Brain (organoid and tissue), 16 donors: ENCODE measurements at places on chromosomes 1 and 21.

DNA sequence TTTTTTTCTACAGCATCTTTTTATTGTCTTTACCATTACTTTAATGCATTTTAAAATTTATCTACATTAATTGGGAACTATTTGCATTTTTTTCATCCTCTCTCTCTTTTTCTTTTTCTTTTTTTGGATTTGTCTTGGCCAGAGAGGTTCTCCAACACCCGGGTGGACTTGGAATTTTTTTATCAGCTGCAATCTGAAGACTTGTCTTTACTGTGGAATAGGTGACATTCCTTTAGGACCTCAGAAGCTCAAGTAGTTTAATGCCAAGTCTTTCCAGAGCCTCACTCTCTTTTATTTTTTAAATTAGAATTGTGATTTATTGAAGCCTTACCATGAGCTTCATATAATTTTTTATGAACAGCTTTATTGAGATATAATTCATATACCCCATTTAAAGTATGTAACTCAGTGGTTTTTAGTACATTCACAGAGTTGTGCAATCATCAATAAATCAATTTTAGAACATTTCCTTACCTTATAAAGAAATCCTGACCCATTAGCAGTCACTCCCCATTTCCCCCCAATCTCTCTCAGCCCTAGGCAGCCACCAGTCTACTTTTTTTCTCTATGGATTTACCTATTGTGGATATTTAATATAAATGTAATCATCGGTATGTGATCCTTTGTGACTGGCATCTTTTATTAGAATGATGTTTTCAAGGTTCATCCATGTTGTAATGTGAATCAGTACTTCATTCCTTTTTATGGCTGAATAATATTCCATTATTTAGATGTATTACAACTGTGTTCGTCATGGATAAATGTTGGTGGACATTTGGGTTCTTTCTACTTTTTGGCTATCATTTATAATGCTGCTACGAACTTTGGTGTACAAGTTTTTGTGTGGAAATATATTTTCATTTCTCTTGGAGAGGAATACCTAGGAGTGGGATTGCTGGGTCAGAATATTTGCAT is 6.2 kb downstream of the TUFT1 start:
- no peak for DNase-seq

DNA sequence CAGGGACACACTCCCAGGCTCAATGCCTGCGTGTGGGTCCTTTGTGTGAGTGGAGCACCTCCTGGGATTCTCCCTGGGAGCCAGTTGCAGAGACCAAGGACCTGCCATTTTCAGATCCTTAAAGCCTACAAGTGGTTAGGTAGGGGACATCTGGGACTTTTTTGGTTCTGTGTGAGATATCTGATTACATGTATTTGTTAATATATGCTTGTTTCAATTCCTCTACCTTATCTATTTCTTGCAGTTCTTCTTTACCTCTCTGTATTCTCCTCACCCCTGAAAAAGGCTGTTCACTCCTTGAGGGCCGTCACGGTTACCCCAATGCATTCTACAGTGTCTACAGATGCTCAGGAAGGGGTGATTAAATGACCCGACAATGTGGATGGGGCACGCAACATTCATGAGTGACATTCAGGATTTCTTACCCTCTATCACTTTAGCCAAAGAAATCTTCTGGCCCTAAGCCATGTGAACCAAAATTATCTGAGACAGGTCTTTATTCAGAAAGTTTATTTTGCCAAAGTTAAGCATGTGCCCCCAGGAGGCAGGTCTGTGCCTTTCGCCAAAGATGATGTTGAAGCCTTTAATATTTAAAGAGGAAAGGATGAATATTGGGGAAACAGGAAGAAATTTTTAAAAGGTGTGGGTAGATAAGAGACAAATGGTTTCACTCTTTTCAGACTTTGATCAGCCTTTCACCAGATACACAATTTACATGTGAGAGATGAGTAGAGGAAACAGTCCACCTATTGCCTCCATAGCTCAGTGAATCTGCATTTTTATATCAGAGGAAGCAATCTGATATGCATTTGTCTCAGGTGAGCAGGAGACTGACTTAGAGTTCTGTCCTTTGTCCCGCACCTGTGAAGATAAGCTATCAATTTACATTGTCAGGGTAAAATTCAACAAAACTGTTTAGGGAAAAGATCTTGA is 44.6 kb upstream of the MPZL1 start:
- no peak for DNase-seq

DNA sequence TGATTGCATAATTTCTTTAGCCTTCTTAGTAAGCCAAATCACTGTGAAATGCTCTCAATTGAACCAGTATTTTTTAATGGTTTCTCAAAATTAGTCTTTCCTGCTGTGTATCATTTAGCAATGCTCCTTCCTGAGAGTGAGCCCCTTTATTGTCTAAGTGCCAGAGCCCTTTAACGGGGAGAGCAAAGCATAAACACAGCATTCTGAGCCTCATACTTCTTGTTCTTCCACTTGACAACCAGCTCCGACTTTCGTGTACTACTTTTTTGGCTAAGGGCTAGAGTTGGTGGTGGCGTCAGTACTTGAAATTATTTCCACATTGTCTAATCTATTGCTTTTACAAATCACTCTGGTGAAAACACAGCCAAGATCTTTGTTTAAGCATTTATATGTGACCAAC is 299.0 kb downstream of the TPR start:
- no peak for DNase-seq

- peak; percentile 74 for DNase-seq
Observed at GRCh38 chr1:176959191-176959820, 205.2 kb downstream of the ASTN1 start.

GRCh38 chr1:6762060-6762459 is 23.2 kb upstream of the CAMTA1 start:
- no peak for DNase-seq

DNA sequence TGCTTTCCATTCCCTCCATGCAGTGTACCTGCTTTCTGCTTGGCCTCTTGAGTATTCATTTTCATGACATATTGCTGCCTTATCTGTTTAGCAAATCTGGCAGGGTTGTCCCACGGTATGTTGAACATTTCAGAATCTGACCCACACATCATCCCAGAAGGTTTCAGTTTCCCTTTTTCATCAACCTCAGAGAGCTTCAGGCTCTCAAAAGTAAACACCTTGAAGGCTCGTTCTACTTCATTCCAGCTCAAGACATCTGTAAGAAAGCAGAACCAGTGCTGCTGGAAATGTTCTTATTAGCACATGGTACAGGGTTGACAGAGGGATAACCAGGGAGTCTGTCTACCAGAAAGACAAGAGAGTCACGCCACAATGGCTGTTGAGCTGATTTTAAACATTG is 103.6 kb downstream of the SPAG17 start:
- DNase-seq, result no peak

DNA sequence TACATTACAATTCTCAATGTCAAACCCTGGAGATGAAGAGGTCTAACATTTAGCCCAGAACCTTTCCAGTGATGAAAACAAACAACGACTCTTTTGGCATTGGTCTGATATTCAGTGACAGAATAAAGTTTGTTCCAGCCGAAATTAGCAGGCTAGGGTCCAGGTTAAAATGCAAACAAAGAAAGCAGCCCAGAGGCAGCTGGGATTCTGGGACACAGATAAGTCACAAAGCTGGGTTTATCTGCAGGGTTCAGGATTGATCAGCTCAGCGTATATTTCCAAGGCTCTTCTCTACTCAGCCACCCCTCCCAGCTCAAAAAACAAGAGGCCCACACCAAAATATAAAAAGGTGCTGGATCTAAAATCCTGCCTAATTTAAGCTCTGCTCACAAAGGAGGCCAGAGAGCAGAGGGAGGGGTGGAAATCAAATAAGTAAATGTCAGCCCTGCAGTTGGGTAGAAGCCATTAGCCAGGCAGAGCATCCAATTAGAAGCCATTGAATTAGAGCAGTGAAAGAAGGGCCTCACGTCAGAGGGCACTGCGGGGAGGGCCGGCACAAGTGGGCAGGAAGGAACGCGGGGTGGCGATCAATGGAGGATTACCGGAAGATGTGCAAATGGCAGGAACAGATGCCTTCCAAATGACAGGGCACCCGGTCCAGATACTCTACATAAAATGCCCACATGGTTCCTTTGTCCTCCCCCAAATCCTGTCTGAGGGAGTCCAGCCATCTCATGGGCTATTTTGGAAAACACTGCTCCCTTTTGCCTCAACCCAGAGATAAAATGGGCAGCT is 3.2 kb upstream of the KLHDC8A start:
- peak; percentile 94 for DNase-seq

- DNase-seq, result no peak
Observed at GRCh38 chr1:18950401-18951026, 6.0 kb downstream of the IFFO2 start.

DNA sequence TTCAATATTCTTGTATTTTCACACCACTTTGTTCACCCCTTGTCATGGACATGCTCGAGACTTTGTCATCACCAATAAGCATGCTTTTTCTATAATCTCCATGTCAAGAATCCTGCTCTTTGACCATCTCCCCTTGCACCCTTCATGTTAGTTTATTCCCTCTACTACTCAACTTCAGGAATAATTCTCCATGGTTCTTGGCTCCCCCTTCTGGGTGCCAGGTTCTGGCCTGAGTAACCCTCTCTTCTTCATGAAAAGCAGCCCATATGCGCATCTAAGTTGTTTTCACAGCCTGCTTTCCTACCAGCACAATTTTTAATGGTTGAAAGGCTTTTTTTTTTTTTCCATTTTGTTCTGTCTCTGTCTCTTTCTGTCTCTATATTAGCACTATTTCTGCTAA is 160.7 kb downstream of the LEPR start:
- no peak for DNase-seq

GRCh38 chr1:234398849-234399381 is 25.7 kb downstream of the COA6 start:
- DNase-seq, result no peak

- DNase-seq, result no peak
Observed at GRCh38 chr1:156749419-156750118, 1.9 kb downstream of the HDGF start.

- peak; percentile 40 for DNase-seq
Observed at GRCh38 chr1:106969731-106970130, 86.7 kb upstream of the PRMT6 start.

DNA sequence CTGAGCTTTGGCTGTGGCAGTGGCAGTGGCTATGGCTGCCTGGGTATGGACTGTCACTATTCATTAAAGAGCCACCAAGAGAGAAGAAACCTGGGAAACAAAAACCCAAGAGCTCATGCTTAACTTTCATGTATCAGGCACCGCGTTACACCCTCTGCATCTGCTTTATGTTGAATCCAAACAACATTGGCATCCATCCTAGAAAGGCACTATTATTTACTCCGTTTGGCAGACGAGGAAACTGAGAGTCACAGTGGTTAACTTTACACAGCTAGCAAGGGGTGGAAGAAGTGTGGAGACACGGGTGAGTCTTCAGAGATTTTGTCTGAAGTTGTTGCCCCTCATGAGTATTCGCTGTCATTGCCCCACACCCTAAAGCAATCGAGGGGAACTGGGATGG is 63.8 kb downstream of the PLXNA2 start:
- no peak for DNase-seq

- DNase-seq, result no peak
Observed at GRCh38 chr1:201127755-201128455, 921 bp upstream of the ASCL5 start.

GRCh38 chr1:212475151-212475550 is 42.4 kb downstream of the NENF start:
- DNase-seq, result no peak

DNA sequence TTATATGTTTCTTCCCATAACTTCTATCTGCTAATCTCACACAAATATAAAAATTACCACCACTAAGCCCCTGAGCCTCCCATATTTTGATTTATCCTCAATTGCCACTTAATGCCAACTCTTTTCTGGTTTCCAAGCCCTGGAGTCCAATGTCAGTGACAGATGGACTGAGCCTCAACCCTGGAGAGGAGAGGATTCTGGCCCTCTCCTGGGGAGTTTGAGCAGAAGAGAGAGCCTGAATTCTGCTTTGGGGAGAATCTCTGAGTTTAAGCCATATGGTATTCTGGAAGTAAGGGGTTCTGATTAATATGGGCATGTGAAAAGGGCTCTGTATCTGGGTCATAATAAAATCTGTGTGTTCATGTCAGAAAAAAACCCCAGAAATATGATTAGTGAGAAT is 8.5 kb downstream of the CADM3 start:
- no peak for DNase-seq

DNA sequence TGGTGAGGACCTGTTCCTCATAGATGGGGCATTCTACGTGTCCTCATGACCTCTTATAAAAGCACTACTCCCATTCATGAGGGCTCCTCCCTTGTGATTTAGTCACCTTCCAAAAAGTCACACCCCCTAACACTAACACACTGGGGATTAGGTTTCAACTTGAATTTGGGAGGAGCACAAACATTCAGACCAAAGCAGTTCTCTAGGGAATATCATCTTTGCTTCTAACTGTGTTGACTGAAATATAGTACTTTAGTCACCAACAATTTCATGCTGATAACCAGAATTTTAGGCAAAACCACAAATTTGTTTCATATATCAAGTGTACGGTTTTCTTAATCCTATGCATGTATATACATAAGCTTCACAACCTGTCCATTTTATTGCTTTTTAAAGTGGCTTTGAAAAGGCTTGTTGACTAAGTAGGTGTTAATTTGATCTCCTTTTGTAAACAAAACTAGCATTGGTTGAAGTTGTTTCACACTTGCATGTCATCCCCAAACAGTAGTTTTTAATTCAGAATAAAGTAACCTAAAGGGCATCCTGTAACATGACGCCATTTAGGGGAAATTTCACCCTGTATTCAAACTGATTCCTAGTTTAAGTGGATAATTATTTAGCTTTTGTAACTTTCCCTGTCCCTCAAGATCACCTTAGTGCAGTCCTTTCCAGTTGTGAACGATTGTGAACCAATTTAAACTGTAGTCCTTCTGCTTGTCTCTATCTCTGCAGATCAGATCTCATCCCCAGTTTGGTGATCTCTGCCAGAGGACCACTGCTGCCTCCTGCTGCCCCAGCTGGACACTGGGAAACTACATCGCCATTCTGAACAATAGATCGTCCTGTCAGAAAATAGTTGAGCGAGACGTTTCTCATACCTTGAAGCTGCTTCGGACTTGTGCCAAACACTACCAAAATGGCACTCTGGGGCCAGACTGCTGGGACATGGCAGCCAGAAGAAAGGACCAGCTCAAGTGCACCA is 141.1 kb downstream of the TLR5 start:
- no peak for DNase-seq

DNA sequence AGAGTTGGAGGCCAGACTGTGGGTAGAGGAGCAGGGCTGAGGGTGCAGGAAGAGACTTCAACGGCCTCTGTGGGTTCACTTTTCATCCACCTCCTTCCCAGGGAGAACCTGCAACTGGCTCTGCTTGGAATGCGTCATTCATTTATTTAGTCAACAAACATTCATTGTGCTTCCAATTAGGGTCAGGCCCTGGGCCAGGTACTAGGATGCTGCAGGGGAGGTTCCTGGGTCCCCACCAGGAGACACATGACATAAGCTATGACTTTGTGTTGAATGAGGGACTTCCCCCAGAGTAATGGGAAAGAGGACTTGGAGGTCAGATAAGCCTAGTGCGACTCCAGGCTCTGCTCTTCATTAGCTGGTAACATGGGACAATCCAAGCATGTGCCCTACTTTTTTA is 46.3 kb upstream of the RPL11 start:
- no peak for DNase-seq

GRCh38 chr1:243501002-243501401 is 245.2 kb downstream of the SDCCAG8 start:
- DNase-seq, result no peak
